ENCODE measurements at places on chromosomes 16 and 17. TPM values are rescaled to one million over a fixed set of nuclear protein-coding genes. Genes with fewer than 3 reads are reported as not detected.

KRT14 gene
- not detected for total RNA-seq

CDH1 gene
- total RNA-seq, result not detected

ALOX12B gene
- not detected for total RNA-seq

KCNG4 gene
- total RNA-seq, result not detected

CHST6 gene
- 0.04 TPM for total RNA-seq

RNF157 gene
- 7.8 TPM for total RNA-seq

TBC1D3H gene
- total RNA-seq, result not detected

ZDHHC1 gene
- 3.2 TPM for total RNA-seq
